ENCODE measurements at places on chromosomes 5 and 9. TPM values are rescaled to one million over a fixed set of nuclear protein-coding genes. Genes with fewer than 3 reads are reported as not detected.

The ICE1 gene
- total RNA-seq = 27.0 TPM

The RIOK2 gene
- 24.5 TPM for total RNA-seq

The UBE2QL1 gene
- 0.16 TPM for total RNA-seq

The INSL6 gene
- total RNA-seq = not detected

The FGF18 gene
- total RNA-seq = 0.80 TPM

The DCP2 gene
- 10.3 TPM for total RNA-seq

The IL4 gene
- total RNA-seq = not detected

The TSSK1B gene
- not detected for total RNA-seq

The RMND5B gene
- total RNA-seq = 33.5 TPM

The CXCL14 gene
- not detected for total RNA-seq

The GBA2 gene
- 42.9 TPM for total RNA-seq

The OSTF1 gene
- 15.6 TPM for total RNA-seq

The NOTCH1 gene
- total RNA-seq = 5.0 TPM

The FBXL7 gene
- total RNA-seq = 1.6 TPM

The MOB3B gene
- 7.9 TPM for total RNA-seq

The GLRA1 gene
- total RNA-seq = not detected

The PLCXD3 gene
- total RNA-seq = 0.13 TPM

The NDFIP1 gene
- total RNA-seq = 51.9 TPM

The PCDHA12 gene
- total RNA-seq = 2.3 TPM

The EEIG1 gene
- total RNA-seq = 39.5 TPM

The GDNF gene
- not detected for total RNA-seq

The PCDHB2 gene
- total RNA-seq = 4.5 TPM

The PIK3R1 gene
- 6.4 TPM for total RNA-seq

The F2R gene
- 56.4 TPM for total RNA-seq

The ACTBL2 gene
- not detected for total RNA-seq

The ESM1 gene
- not detected for total RNA-seq

The TLE1 gene
- total RNA-seq = 80.2 TPM

The LCN2 gene
- 3.9 TPM for total RNA-seq

The ERMP1 gene
- 17.8 TPM for total RNA-seq

The ZNF879 gene
- total RNA-seq = 0.65 TPM

The FOXD4L3 gene
- total RNA-seq = not detected

The TMOD1 gene
- total RNA-seq = 2.9 TPM

The KCNV2 gene
- total RNA-seq = not detected

The EIF4E1B gene
- total RNA-seq = not detected

The ZFP2 gene
- total RNA-seq = not detected

The IFNA2 gene
- total RNA-seq = not detected

The PTPN3 gene
- 13.1 TPM for total RNA-seq

The FAF2 gene
- total RNA-seq = 53.4 TPM

The PFN3 gene
- total RNA-seq = not detected

The ENTPD2 gene
- 1.0 TPM for total RNA-seq

The PRDM9 gene
- total RNA-seq = not detected

The HSPB3 gene
- not detected for total RNA-seq

The SNCB gene
- total RNA-seq = 1.2 TPM

The MELK gene
- 75.9 TPM for total RNA-seq

The PCDHB15 gene
- not detected for total RNA-seq

The ANKRD18A gene
- total RNA-seq = 12.2 TPM

The ZFP37 gene
- total RNA-seq = 1.6 TPM

The NIM1K gene
- total RNA-seq = 0.23 TPM

The GRK6 gene
- total RNA-seq = 25.2 TPM

The PRR16 gene
- not detected for total RNA-seq

The MRPS30 gene
- total RNA-seq = 39.0 TPM

The NR4A3 gene
- total RNA-seq = 1.5 TPM

The JAKMIP2 gene
- not detected for total RNA-seq

The SEMA6A gene
- not detected for total RNA-seq

The GDF9 gene
- total RNA-seq = not detected

The GNAQ gene
- 19.2 TPM for total RNA-seq

The FOXD4L4 gene
- 0.13 TPM for total RNA-seq

The LCN10 gene
- not detected for total RNA-seq

Measured in A549 treated with ZK216348 at 1 μM for 4 hours (cell line).